Jurkat, Clone E6-1 (cell line): ENCODE measurements at places on chromosomes 1 and 21.

- DNase-seq = no peak
Observed at GRCh38 chr1:201212461-201213055, 21.9 kb downstream of the IGFN1 start.

- no peak for DNase-seq
Observed at GRCh38 chr1:155077758-155078445, 735 bp upstream of the EFNA3 start.

GRCh38 chr1:235802573-235803346, 63.9 kb downstream of the LYST start:
- DNase-seq = no peak

DNA sequence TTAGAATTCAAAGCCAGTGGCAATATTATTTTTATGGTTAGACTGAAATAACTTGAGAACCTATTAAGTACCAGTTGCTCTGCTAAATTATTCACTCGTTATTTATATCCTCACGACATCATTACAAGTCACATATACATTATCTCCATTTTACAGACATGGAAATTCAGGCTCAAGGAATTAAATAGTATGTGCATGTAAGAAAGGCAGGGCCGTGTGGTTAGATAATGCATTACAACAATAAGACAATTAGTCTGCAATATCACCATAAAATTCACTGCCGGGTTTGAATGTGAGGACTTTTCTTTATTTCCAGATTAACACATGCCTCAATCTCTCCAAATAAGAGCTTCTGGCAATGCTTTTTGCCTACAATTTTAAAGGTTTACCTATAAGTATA, 523.4 kb downstream of the PTBP2 start:
- DNase-seq = no peak

- DNase-seq = no peak
Observed at GRCh38 chr21:32249511-32250280, 29.2 kb downstream of the MIS18A start.

GRCh38 chr1:225477296-225477911, 49.6 kb upstream of the LBR start:
- no peak for DNase-seq

DNA sequence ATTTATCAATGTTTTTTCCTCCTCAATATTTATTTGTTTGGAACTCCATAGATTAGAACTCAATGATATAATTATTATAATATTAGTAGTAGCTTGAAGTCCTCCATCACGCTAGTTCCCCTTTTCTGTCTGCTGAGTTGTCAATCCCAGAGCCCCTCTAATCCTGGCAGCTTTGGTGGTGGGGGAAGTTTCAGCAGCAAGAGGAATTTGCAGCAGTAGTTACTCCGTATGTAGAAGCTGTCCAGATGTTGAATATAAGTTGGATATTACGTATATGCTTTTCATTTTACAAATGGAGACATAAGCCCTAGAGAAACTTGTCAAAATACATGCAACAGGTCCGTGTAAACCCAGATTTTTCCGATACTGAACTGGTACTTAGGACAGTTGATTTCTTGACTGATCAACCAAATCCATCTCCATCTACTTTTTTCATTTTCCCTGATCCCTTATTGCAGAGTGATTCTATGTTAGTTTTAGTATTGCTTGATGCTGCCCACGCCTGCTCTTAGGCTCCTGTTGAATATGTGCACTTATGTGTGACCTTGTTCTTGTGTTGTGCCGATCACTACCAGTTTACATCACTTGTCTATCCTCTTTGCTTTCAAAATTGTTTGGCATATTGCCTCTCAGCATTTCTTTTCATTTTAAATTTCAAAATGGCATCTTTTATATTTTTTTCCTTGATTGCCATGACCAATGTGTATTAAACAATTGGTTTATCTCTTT, 28.1 kb downstream of the SMAP2 start:
- DNase-seq = no peak

DNA sequence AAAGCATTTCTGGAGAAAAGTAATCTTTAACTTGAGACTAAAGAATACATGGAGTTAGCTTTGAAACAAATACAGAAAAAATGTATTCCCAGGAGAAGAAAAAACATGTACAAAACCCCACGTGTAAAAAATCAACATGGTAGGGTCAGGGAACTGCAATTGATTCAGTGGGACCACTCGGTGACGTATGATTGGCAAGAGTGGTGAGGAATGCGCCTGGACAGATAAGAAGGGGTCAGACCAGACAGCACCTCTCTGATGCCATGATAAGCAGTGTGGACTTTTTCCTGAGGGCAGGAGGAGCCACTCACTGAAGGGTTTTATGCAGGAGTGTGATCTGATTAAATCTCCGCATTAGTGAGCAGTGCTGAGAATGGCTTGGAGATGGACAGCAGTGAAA, 142.5 kb downstream of the DAB1 start:
- DNase-seq = no peak

- no peak for DNase-seq
Observed at GRCh38 chr1:42747125-42747524, 7.1 kb upstream of the CLDN19 start.

GRCh38 chr1:9426291-9426711, 113.0 kb upstream of the SLC25A33 start:
- peak; percentile 99 for DNase-seq

GRCh38 chr1:196558411-196558810, 49.8 kb downstream of the KCNT2 start:
- DNase-seq = no peak

DNA sequence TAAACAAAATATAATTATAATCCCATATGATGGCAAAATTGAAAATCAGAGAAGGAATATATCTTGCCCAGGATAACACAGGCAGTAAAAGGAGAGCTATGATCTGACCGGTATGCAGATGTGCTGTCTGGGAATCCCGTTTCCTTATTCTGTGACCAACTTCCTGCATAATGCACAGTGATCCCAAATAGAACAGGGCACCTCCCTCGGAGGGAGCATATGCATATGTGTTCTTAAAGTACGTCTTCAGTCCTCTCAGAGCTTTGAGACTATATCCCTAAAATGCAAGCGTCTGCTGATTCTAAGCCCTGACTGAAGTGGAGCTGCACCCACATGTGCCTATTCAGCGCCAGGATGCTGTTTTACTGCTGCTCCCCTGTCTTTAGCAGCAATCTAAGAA, 366.1 kb upstream of the PTBP2 start:
- DNase-seq = no peak

- DNase-seq = no peak
Observed at GRCh38 chr1:36771660-36772284, 262.5 kb downstream of the GRIK3 start.

GRCh38 chr1:22471078-22471477, 19.4 kb downstream of the ZBTB40 start:
- no peak for DNase-seq

DNA sequence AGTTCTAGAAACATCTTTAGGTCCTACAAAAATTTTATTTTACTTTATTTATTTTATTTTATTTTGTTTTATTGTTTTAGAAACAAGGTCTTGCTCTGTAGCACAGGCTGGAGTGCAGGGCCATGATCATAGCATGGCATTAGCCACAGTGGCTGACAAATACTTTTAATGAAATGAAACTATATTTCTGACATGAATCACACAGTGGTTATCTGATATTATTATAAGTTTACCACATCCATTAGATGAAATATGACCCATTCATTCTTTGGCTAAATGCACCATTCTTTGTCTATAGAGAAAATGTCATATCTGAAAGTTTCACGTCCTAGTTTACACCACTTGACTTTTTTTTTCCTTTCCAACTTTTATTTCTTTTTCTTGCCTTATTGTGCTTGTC, 613.4 kb upstream of the ADAMTS5 start:
- no peak for DNase-seq

GRCh38 chr21:15534450-15534886, 195.3 kb upstream of the USP25 start:
- DNase-seq = no peak

DNA sequence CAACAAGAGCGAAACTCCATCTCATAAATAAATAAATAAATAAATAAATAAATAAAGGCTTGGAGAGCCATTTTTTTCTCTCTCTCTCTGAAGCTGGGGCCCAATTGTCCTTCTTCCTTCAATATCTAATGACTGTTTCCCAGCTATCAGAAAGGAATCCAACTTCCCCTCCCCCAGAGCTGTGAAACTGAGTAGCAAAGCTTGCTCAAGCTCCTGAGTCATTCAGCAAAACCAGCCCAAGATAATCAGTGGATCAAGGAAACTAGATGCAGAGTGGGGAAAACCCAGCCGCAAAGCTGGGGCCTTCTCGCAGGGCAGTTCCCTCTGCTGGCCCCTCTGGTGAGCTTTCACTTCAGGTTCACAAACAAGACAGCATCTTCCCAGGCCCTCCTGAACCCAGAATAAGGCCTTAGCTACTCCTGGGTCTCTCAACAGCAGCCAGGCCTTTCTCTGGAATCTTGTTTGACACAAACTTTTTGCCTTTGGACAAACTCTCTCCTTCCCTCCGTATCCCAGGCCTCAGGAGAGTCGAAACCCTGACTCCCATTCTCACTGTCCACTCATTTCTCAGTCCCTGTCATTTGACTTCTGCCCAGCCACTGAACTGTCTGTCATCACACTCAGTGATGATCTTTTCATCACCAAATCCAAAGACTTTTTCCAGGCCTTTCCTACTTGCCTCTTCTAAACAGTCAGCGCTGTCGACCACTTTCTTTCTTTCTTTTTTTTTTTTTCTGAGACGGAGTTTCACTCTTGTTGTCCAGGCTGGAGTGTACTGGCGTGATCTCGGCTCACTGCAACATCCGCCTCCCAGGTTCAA, 18.0 kb upstream of the PTP4A2 start:
- no peak for DNase-seq

GRCh38 chr1:168582688-168583336, 6.4 kb downstream of the XCL1 start:
- no peak for DNase-seq

DNA sequence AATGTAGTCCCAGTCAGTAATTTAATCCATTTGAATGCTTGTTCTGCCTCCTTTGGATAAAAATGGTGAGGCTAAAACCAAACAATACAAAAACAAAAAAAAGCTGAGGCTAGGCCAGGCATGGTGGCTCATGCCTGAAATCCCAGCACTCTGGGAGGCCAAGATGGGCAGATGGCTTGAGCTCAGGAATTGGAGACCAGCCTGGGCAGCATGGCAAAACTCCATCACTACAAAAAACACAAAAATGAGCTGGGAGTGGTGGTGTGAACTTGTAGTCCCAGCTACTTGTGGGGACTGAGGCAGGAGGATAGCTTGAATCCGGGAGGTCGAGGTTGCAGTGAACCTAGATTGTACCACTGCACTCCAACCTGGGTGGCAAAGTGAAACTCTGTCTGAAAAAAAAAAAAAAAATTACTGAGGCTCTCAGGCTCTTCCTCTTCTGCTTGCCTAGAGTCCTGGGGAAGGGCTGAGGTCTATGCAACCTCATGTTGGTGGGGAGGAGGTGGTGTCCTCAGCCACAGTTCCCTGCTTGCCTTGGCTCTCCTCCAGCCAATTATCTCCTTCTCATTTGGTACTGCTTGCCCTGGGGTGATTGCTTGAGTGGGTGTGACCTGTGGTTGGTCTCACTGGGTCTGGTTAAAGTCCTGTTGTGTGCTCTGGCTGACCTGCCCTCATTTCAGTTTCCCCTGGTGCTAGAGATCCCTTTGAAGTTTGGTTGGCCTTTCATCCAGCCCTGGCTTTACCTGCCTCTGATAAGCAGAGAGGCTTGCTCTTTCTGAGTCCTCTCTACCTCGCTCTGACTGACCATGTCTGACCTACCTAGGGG, 20.9 kb downstream of the S1PR1 start:
- peak; percentile 71 for DNase-seq

- peak; percentile 89 for DNase-seq
Observed at GRCh38 chr1:92951141-92951582, 10.1 kb downstream of the DIPK1A start.

GRCh38 chr1:198001776-198002408, 84.7 kb downstream of the LHX9 start:
- no peak for DNase-seq

DNA sequence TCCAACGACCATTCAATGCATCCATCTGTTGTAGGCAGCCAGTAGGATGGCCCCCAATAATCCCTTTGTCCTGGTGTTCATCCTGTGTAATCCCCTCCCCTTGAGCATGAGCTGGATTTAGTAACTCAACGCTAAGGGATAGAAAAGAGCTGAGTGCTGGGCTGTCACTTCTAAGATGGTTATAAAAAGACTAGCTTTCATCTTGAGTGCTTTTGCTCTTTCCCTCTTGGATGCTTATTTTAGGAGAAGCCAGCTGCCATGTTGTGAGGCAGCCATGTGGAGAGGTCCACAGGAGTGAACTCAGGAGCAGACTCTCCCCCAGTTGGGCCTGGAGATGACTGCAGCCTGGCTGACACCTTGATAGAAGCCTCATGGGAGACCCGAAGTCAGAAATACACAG, 401.5 kb downstream of the VAV3 start:
- DNase-seq = no peak

DNA sequence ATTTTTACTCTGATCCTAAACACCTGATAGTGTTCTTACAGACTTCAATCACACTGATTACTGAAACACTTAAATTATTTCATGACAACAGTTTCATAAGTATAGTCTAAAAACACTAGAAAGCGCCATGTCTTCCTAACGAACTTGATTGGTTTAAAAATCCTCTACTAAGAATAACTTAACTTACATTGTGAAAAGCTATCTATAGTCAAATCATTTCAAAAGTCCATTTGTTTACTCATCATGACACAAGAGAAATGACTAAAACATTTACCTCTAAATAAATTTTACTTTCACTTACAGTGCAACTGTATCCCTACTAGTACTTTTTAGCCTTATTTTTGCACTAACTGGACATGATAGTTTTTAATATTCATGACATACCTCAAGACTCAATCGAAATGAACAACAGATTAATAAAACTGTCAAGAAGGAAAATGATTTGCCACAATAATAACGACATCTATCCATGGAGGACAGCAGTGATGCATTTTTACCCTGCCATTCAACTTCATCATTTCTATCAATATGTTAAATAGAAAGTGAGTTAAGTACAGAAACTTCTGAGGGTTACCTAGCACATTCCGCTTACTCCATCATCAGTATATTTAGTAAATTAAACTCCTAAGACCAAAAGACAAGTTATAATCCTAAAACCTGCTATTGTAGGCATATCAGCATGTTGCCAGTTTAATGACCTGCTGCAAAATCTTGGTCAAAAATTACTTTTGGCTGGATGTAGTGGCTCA, 38.4 kb downstream of the AHCTF1 start:
- no peak for DNase-seq

DNA sequence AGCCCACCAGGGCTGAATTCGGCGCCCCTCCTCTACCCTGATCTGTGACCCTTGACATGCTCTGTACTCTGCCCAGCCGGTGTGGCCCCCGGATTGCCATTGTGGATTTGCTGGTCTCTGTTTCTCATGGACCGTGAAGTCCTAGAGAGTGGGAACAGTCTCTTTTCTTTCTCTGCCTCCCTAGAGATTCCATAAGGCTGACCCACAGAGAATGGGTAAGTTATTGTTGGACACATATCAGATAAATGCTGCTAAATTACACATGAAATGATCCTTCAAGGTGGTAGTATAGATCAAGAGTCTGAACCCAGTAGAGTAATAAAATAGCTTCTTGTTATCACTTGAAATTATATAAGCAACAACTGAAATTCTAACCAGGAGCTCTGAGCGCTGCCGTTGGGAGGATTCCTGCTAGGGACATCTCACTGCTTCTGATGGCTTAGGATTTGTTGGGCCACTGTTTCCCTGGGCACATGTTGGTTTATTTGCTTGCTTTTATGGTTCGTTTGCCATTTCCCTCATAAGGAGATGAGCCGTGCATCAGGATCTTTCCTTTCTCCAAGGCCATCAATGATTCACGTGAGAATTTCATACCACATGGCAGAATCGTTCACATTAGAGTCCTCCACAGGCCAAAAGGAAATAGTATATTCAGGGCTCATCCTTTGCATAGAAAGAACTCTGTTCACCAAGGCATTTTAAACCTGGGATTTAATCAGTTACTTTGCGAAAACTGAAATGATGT, 111.9 kb downstream of the ZBTB18 start:
- DNase-seq = no peak

- DNase-seq = no peak
Observed at GRCh38 chr1:26999440-26999987, 6.0 kb downstream of the TRNP1 start.
